ENCODE measurements at places on chromosomes 4 and X.

DNA sequence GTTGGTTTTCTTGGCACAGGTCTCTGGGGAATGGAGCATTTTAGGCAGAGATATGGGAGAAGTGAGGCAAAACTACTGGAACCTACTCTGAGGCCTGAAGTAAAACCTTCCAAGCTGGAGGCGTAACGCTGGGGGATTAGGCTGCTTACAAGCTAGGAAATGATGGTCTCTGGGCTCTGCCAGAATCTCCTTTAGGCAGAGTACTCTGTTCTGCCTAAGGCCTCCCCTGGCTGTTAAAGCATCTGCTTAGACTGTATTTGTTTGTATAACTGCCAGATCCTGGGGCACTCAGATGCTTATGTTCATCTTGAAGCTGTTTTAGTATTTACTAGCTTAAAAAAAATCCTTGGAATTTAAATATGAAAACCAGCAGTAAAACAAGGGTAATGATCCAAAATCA lies 822.2 kb downstream of the RPA4 start:
- no peak for DNase-seq

GRCh38 chrX:44344194-44344593 lies 722 bp upstream of the EFHC2 start:
- DNase-seq: no peak

- DNase-seq: no peak
These were observed 1310.7 kb upstream of the TENM3 start for GRCh38 chr4:180932370-180933001.

GRCh38 chrX:1167466-1167865 lies 45.0 kb downstream of the CRLF2 start:
- DNase-seq: no peak

- peak; percentile 27 for DNase-seq
These were observed 1577.0 kb upstream of the TENM3 start for GRCh38 chr4:180665994-180666824.

- peak; percentile 19 for DNase-seq
These were observed 231.1 kb upstream of the ARHGAP24 start for GRCh38 chr4:85243857-85244256.

DNA sequence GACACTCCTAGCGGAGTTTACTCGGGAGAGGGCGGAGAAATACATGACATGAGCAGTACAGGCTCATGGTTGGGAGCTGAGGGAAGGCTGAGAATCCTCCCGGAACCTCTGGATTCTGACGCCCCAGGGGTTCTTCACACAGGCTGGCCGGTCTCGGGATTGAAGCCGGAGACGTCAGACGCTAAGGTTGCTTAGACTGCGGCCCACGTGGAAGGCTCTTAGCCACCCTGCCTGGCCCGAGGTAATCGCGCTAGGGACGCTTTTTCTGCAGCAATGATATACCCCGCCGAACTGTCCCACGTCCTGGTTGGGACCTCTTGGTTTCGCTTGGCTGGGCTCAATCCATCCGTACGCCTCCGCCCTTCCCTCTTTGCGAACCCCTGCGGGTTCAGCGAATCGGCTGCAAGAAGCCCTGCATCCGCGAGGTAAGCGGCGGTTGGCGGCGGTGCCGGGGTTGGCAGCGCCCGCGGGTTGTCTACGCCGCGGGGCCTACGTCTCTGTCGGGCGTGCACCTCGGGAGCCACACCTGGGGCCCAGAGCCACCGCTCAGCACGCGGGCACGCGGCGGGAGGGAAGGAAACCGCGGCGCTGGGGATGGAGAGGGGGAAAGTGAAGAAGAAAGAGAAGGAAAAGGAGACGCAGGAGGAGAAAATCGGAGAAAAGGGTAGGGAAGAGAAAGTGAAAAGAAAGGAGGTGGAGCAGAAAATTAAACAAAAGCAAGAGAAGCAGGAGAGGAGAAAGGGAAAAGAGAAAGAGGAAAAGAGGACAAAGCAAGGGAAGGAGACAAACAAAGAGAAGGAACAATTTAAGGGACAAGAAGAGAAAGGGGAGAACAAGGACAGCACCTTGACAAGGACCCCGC lies at the start of gene ARL9:
Gene ARL9, plus strand, starts transcription at position 523 of the 862 bp plus-strand sequence. Its CDS starts 72 bp downstream, at position 595.
- DNase-seq: peak; percentile 62

- no peak for DNase-seq
These were observed 404.2 kb downstream of the KCNIP4 start for GRCh38 chr4:21544415-21544814.

DNA sequence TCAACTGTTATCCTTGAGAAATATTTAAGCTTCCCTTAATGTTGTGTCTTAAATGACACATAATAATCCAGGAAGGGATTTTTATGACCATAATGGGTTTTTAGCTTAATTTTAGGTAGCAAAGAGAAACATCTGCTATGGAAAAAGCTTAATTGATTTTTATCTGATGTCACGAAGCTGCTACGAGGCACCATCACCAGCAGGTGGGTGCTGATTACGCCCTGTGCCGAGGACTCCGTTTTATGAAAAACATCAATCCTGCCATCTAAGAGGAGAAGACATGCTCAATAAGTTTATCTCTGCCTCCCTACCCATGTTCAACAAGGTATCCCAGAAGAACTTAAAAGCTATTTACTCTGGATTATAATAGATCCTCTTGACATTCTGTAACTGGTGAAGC lies 280.6 kb upstream of the ZFP42 start:
- DNase-seq: no peak

GRCh38 chrX:118497180-118497818 lies 1.7 kb downstream of the DOCK11 start:
- no peak for DNase-seq

- DNase-seq: peak; percentile 6
These were observed 141.6 kb downstream of the KCNIP4 start for GRCh38 chr4:21806991-21807390.

DNA sequence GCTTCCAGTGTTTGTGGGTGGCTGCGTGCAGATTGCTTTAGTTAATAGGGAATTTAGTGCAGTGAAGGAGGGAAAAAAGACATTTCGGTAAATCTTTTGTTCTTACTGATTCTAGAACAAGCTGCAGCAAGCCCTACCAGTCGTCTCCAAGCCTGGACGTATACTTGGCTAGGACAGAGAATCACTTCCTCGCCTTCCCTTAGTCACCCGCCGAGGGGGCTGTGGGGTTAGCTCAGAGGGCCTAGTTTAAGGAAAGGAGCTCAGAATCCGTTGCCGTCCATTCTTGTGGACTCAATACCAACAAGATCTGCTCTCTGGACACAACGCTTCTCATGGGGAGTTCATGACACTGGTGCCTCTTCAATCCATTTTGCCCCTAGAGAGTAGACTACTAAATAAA lies 36.3 kb upstream of the FAT1 start:
- DNase-seq: no peak

GRCh38 chr4:80393246-80393969 lies 57.9 kb downstream of the CFAP299 start:
- no peak for DNase-seq

DNA sequence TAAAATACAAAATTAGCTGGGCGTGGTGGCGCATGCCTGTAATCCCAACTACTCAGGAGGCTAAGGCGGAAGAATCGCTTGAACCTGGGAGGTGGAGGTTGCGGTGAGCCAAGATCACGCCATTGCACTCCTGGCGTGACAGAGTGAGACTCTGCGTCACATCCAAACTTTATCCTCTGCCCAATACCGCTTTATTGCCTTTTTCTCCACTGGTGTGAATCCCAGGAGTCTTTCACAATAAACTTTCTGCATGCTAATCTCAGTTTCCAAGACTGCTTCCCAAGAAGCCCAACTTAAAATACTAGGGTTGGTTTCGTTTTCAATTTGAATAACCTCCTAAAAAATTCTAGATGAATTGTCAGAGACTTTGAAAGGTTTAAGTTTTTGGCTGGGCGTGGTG lies 27.2 kb upstream of the DHX15 start:
- DNase-seq: no peak

DNA sequence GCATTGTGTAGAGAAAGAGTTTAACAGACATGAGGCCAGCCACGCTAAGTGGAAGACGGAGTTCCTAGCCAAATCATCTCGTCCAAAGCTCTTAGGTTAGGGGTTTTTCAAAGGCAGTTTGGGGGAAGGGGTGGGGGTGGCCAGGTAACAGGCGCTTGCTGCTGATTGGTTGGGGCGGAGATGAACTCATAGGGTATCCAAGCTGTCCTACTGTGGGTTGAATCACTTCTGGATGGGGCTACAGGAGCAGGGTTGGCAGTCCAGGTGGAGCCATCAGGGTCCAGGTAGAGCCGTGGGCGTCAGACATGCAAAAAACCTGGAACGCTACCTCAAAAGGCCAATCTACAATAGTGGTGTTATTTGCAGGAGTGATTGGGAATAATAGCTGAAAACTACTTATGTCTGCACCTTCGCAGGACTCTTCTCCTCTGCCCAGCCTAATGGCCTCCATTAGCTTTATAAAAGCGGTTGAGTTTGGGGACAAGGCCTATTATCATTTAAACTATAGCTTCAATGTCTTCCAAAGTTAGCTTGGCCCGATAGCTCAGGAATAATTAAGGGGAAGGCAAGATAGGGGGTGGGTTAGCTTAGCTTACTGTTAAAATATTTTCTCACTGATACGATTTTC lies 579.6 kb downstream of the NLGN4X start:
- DNase-seq: no peak

DNA sequence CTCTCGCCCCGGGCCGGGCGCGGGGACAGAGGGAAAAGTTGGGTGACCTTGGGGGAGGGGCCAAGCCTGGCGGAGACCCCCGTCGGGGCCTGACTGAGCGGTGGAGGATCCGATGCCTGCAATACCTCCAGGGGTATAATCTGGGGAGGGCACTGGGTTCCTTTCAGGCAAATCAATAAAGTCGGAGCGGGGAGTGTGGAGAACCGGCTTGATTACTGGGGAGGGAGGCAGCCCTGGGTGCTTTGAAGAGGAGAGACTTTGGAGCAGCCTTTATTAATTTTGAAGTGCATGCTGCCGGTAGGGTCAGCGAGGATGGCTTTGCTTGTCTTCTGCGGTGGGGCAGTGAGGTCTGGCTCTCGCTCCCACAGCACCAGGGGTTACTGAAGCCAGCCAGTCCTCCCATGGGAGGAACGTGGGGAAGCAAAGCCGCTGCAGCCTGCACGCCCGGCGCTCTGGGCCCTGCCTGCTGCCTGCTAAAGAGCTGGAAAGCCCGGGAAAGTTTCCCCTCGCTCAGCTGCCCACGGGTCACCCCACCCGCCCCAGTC lies 403 bp upstream of the LGI2 start:
- no peak for DNase-seq

- no peak for DNase-seq
These were observed 58.7 kb upstream of the GPR34 start for GRCh38 chrX:41630091-41630490.

DNA sequence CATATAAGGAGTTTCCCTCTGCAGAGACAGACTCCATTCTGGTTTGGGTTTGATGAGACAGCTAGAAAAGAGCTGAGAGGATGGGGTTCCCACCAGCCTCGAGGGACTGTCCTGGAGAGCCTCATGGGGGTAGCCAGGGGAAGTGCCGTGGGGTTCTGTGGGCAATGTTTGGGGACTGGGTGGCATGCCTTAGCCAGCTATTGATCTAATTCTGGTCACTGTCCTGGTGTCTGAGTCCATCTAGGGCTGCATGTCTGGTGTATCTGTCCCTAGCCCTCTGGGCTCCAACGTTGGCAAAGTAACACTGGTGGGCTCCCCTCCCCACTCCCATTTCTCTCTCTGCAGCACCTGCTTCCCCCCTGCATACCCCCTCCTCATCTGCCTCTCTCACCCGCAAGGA lies 135.4 kb downstream of the SMIM20 start:
- DNase-seq: no peak

GRCh38 chr4:55927803-55928437 lies 20.8 kb upstream of the CEP135 start:
- no peak for DNase-seq

DNA sequence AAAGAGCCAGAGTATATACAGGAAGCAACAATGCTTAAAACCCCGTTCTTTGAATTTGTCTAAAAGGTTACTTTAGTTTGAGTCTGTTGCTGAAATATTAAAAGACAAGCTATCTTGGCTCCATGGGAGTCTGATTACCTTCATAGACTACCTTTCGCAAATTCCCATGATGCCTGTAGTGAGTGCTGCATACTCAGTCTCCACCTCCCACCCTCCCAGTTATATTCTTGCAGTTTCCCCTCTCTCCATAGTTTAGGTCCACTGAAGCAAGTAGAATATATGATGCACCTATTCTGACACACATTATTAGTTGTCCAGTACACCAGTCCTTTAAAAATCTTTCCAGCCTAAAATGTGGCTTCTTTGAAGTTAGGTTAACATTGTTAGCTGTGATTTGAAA lies 2.4 kb downstream of the CNKSR2 start:
- DNase-seq: no peak

DNA sequence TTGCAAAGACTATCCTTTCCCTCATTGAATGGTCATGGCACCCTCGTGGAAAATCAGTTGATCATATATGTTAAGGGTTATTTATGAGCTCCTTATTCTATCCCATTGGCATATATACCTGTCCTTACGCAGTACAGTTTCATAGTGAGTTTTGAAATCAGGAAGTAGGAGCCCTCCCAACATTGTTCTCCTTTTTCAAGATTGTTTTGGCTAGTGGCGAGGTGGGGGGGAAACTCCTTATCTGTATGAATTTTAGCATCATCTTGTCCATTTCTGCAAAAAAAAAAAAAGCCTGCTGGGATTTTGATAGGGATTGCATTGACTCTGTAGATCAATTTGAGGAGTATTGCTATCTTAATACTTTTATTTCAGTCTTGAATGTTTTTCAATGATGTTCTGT lies 2.5 kb upstream of the USP9X start:
- DNase-seq: no peak

GRCh38 chr4:48909697-48910096 lies 3.1 kb upstream of the OCIAD2 start:
- DNase-seq: peak; percentile 78

DNA sequence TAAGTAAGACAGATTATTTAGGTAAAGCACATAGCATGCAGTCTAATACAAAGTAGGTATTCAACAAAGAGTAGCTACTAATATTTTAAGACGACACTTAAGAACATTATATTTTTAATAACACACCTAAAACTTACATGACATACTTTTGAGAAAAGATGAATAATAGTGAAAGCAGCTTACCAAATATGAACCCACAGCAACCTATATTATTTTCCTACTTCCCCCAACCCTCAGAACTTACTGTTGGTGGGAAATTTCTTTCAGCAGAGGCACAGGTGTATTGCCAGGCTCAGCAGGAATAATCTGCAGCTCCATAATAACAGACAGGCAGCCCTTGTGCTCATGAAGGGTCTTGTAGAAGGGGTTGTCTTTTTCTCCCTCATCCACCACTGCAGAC lies 498.9 kb downstream of the GLUD2 start:
- DNase-seq: no peak

GRCh38 chrX:23662187-23662586 lies 5.1 kb upstream of the PRDX4 start:
- DNase-seq: no peak

- no peak for DNase-seq
These were observed 43.6 kb upstream of the AFAP1 start for GRCh38 chr4:7983296-7983695.
